Effector CD8-positive, alpha-beta T cell (primary cell): ENCODE measurements at places on chromosomes 12 and 14.

DNA sequence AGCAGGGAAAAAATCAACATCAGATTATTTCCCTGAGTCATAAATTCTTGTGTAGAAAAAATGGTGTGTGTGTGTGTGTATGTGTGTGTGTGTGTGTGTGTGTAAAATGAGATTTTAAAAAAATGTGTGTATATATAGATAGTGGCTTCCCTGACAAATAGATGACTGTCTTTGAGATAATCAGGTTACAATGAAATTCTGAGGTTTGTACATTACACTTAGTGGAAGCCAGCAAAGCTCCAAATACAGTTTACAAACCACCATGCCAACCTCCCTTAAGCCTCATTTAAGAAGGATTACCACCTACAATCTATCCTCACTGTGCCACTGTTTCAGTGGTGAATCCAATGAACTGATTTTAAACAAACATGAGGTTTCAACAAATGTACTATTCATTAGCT lies 93.8 kb downstream of the MED13L start:
- no peak for DNase-seq

DNA sequence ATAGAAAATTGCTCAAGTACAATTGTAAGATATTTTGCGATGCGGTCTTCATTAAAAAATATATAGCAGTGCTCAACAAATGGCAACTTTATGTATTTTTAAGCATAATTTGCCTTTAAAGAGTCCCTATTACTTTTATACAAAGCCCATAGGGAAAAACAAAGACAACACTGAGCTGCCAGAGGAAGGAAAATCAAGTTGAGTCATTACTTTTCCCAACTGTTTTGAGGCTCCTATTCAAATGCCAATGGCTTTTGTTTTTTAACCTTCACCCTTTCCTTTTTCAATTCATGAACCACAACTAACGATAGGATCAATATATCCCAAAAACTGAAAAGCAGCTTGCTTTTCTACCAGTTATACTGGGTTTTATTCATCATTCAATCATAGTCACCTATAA lies 157.6 kb upstream of the PLEKHA5 start:
- no peak for DNase-seq

- no peak for DNase-seq
Measured at GRCh38 chr12:48388460-48388859, 37.7 kb upstream of the ZNF641 start.

GRCh38 chr14:105646175-105646574 lies 119.8 kb downstream of the TMEM121 start:
- DNase-seq: no peak
